NCI-H1436 (cell line): ENCODE measurements at places on chromosomes 13 and 19.

GRCh38 chr19:12838182-12838885 lies at the start of gene MAST1:
Gene MAST1, plus strand, starts transcription at chr19:12838515. Its CDS starts 58 bp downstream, at chr19:12838573.
- DNase-seq = peak; percentile 50

DNA sequence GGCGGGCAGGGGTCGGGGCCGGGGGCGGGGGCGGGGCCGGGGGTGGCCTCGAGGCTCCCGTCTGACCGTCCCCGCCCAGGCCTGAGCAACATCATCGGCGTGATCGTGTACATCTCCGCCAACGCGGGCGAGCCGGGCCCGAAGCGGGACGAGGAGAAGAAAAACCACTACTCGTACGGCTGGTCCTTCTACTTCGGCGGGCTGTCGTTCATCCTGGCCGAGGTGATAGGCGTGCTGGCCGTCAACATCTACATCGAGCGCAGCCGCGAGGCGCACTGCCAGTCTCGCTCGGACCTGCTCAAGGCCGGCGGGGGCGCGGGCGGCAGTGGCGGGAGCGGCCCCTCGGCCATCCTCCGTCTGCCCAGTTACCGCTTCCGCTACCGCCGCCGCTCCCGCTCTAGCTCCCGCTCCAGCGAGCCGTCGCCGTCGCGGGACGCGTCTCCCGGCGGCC lies 9.4 kb upstream of the CACNG6 start:
- DNase-seq = no peak

GRCh38 chr13:60137911-60138560 lies 25.7 kb downstream of the DIAPH3 start:
- no peak for DNase-seq

DNA sequence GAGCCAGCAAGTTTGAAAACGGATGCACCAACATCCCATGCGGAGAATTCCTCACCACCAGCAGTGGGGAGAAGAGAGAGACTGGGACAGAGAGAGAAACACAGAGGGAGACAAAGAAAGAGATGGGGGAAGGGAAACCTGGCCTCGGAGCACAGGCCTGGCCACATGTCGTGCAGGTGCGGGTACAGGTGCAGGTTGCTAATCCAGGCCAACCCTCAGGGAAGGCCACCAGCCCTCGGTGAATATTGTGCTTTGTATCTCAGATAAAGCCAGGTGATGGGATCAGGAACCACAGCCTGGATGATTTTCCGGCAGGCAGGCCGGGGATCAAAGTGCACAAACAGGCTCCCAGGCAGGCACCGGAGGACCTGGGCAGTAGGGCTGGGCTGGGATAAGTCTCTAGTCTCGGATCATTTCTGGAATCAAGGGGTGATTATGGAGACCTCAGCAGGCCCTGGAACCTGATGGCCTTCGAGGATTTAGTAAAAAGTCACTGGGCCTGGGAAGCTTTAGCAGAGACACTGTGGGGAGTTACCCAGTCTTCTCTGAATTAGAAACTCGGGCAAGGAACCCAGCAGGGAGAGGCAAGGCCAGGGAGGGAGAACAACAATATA lies 3.7 kb downstream of the GAS6 start:
- no peak for DNase-seq

DNA sequence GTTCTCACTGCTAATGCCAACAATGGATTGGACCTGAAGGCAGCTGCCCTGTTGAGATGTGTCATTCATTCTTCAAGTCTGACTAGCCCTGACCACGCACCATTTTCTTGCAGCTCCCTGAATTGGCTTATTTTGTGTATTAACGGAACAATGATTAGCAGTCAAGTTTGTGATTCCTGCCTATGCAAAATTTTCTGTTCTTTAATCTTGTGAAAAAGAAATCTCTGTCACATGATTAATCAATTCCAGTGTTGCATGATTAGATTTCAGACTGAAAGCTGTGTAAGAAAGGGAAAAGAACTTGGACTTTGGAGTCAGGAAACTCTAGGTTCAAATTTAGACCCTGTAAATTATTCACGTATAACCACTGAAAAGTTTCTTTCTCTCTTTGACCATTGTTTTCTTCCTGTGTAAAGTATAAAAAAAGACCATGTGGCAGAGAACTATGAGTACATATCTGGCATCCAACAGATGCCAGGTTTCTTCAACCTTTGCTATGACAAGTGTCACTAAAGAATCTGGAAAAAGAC lies 64.5 kb upstream of the SLC10A2 start:
- DNase-seq = no peak

- DNase-seq = no peak
Observed at GRCh38 chr19:17749912-17750317, 1.4 kb upstream of the FCHO1 start.

DNA sequence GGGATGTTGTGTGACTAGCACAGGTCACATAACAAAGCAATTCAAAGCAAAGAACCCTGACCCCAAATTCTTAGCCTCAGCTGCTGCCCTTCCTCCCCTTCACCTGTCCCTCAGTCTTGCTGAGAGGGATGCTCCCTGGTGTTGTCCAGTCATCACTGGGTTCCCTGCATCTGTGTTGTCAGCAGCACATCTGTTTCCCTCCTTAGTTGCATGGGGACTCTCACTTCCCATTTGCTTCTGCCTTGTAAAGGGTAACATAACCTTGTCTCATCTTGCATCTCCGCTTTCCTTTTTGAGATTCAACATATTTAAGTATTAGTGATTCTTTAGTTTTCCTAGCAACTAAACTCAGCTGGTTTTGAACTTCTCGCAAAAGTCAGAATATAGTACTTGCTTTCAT lies 54.0 kb downstream of the SPATA13 start:
- no peak for DNase-seq

- no peak for DNase-seq
Observed at GRCh38 chr13:98291658-98292057, 114.6 kb upstream of the RNF113B start.

DNA sequence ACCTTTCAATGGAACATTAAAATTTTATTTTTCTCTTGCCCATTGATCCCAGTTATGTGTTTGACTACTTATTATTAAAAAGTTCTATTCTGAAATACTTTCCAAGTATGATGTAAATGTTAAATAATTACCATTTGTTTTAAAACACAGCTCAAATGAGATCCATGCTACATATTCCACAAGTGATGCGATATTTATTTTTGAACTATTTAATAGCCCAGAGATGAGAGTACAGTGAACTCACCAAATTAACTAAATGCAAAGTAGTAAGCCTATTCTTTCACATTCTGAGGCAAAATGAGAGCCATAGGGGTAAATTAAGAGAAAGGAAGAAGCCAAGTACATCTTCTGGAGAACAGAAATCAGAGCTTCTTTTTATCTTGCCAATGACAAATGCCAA lies 1.2 kb upstream of the DCLK1 start:
- no peak for DNase-seq

DNA sequence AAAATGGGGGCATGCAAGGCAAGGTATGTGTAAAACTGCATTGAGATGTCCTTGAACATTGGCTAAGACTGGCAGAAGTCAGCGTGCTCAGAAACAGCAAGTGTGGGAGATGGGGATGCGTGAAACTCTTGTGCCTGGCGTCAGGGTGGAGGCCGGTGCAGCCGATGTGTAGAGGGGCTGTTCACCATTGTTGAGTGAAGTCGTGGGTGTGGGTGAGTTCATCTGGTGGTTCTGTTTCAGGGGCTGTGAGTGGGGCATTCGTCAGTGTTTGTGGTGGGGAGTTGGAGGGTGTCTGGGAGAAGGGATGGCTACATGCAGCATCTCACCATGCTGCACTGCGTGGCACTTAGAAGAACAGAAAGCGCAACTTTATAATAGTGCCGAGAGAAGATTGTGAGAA lies 11.4 kb upstream of the MIA start:
- no peak for DNase-seq

GRCh38 chr13:32408296-32409000 lies 19.5 kb downstream of the N4BP2L1 start:
- DNase-seq = no peak

GRCh38 chr19:29565171-29565570 lies 39.4 kb downstream of the VSTM2B start:
- no peak for DNase-seq

DNA sequence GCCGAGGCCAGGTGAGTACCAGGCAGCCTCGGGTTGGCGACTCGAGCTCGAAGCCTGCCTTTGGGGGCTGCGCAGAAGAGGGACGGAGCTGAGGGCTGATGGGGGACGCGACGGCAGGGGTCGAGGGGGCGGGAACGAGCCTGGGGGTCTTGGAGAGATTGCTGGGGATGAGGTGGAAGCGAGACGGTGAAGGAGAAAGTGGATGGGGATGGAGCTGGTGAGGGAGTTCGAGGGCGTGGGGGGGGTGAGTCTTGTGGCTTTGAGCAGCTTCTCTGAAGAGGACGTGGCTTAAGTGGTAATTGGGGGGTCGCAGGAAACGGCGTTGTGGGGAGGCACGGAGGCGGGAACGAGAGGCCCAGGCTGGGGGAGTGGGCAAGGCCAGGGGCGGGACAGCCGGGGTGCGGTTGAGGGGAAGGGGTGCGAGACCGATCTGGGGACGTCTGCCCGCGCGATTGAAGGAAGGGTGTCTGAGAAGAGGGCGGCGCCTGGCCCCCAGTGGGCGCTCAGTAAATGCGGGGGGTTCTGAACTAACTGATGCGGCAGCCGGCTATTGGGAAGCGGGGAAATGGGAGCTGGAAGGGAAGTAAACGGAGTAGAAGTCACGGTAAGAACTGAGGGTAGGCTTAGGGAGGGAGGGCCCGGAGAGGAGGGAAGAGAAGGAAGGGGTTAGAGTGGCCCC lies 426 bp downstream of the MYO9B start:
- DNase-seq = peak; percentile 40
